ENCODE measurements at places on chromosomes 5 and 9.

GRCh38 chr9:88880199-88880598 is 111.1 kb upstream of the S1PR3 start:
- no peak for DNase-seq

DNA sequence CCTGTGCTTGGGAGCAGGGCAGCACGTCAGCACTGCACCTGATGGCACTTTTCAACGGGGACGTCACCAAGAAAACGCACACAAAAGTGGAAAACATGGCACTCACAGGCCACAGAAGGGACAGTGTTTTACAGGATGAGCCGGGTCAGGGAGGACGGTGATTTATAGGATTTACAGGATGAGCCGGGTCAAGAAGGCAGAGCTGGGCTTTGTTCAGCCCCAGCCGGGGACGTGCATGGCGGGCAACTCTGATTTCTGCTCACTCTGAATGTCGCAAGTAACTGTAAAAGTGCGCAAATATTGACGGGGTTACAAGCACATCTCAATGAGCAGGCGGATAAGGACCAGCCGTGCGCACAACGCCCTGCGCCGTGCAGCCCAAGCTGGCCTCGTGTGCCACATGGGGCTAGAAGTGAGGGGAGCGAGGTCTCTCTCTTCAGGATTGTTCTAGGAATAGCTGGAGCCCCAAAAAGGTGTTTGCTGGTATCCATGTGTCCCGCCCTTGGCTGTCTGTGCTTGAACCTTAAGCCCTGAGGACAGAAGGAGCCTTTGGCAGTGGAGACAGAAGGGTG is 16.4 kb downstream of the SLC6A18 start:
- DNase-seq: no peak

- peak; percentile 26 for DNase-seq
Measured at GRCh38 chr5:95284572-95285408, at the start of gene MCTP1. MCTP1 (minus strand) TSS chr5:95285094.

GRCh38 chr5:3650320-3650719 is 54.7 kb downstream of the IRX1 start:
- DNase-seq: no peak

GRCh38 chr5:135729321-135729786 is 105.1 kb upstream of the SLC25A48 start:
- DNase-seq: peak; percentile 39

GRCh38 chr5:58933891-58934628 is 351.2 kb downstream of the RAB3C start:
- no peak for DNase-seq

DNA sequence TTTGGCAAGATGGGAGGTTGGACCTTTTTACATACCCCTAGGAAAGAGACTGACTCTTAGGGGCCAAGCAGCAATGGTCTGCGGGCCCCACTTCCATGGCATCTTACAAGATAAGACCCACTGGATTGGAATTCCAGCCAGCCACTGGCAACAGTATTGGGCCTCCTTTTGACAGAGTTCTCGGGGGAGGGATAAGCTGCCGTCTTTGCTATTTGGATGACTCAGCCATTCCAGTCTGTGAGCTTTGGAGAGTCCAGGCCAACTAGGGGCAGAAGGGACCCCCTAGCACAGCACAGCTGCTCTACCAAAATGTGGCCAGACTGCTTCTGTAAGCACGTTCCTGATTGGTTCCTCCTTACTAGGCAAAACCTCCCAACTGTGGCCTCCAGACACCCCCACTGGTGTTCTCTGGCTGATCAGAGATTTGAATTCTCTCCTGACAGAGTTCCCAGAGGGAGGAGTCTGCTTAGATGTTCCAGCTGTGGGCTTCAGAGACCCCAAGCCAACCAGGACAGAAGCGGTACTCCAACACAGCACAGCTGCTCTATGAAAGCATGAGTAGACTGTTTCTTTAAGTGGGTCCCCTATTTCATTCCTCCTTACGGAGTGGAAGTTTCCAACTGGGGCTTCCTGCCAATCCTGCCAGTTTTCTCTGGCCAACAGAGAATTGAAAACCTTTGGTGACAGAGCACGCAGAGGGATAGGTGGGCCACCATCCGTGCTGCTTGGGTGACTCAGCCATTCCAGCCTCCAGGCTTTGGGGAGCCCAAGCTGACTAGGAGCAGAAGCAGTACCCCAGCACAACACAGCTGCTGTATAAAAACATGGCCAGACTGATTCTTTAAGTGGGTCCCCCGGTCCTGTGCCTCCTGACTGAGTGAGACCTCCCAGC is 672.1 kb upstream of the RIOK2 start:
- no peak for DNase-seq

DNA sequence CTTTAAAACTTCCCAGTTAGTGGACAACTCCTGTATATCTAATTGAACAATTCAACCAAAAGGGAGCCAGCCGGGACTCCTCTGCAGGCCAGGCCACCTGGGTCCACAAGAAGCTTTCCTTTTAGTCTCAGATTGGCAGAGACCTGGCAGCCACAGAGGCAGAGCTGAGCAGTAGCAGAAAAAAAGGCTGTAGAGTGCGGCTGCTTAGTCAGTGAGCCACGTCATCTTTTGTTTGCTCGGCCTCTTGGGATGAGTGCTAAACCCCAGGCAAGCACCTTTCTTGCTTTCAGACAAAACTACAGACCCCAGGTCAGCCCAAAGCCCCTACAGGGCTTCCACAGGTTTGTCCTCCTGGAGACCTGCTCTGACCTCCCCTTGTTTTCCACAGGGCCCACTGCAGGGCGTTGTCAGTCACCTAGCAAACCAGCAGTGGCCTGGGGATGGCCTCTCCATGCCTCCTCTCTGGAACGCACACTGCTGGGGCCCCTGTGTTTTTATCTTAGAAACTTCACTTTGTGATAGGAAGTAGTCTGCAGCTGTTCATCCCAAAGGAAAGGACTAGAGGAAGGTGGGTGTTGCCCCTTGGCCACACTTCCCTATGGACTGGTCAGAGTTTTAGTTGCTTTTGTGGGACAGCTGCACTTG is 49.9 kb downstream of the SHB start:
- DNase-seq: no peak

- DNase-seq: no peak
Measured at GRCh38 chr5:82363524-82363923, 85.4 kb upstream of the RPS23 start.

DNA sequence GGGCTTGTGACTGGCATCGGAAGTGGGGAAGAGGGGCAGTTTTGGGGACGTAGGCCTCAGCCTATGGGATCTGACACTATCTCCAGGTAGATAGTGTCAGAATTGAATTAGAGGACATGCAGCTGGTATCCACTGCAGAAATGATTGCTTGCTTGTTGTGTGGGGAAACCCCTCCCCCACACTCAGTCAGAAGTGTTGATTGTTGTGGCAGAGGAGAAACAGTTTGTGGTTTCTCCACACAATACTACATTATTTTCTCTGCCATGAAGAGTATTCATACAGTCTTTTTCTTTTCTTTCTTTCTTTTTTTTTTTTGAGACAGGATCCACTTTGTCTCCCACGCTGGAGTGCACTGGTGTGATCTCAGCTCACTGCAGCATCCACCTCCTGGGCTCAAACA is 113.9 kb downstream of the ARRDC3 start:
- DNase-seq: no peak

DNA sequence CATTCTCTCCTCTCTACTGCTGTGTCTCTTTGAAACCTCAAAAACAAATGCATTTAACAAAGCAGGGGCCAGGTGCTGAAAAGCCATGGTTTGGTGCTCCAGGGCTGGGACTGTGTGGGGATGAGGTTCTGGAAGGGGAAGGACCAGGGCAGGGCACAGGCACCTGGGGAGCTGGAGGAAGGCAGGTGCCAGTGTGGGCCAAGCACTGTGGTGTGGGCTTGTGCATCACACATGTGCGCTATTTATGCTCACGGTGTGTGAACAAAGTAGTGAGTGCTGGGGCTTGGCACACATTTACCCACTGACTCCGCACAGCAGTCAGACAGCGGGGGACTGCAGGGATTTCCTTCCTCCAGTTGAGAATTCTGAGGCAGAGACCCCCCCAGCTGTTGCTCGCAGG is 10.1 kb downstream of the HRH2 start:
- no peak for DNase-seq

Measured in suppressor macrophage treated with lipopolysaccharide for 4 hours (primary cell).